ENCODE measurements at places on chromosomes 4 and X.

DNA sequence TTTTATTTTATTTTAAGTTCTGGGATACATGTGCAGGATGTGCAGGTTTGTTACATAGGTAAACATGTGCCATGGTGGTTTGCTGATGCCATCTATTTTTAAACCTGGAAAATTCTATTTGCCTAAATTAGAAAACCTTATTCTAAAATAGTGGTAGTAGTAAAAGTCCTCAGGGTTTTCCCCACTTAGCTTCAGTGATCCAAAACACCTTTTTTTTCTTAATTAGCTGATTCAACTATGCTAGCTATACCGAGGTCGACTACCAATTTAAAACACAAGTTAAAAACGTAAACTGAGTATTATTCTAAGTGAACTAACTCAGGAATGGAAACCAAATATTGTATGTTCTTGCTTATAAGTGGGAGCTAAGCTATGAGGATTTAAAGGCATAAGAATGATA, 70.0 kb upstream of the IL13RA1 start:
- no peak for DNase-seq

- no peak for DNase-seq
Observed at GRCh38 chr4:88447371-88448095, 9.4 kb upstream of the HERC5 start.

GRCh38 chr4:2630556-2631273, 94.3 kb downstream of the FAM193A start:
- no peak for DNase-seq

- no peak for DNase-seq
Observed at GRCh38 chr4:86333236-86333635, 26.6 kb downstream of the MAPK10 start.

GRCh38 chr4:169741569-169741968, 16.2 kb downstream of the HPF1 start:
- no peak for DNase-seq

DNA sequence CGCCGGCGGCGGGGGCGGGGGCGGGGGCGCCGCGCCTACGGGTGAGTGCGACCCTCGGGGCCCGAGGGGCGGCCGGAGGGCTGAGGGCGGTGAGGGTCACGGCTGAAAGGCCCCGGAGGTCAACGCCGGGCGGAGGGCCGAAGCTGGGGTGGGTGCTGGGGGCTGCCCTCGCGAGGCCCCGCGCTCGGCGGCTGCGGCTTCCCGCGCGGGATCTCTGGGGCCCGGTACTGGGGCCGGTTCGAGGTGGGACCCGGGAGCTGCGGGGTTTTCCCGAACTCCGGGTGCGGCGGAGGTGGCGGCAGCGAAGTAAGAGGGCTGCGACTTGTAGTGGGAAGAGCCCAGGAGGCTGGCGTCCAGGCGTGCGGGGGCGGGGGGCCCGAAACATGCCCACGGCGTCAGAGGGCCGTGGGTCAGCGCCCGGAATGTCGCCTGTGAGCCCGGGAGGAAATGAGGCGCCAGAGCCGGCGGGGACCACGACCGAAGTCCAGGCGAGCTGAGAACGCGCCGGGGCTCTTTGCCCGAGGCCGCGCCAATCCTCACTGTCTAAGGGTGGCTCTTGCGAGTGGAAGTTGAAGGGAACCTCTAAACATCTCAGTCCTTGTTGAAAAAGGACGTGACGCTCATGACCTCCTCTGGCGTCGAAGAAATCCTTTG, 407 bp downstream of the IL13RA1 start:
- no peak for DNase-seq

DNA sequence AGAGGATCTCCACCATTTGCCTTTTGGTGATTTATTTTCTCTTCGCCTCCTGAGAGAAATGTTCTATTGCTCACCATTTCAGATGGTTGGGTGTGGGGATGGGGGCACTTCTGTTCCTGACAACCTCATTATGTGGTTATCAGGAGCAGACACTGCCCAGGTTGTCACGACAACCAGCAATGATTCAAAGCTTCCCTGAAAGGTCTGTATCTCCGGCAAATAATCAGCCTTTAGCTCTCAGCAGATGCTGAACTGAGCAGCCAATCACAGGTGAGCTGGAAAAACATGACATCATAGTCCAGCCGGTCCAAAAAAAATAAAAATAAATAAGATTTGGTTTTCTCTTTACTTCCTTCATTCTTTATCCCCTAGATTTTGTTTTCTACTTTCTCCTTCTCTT, 5.5 kb upstream of the PAK3 start:
- DNase-seq, result no peak
